ENCODE measurements at places on chromosomes 13 and 19.

DNA sequence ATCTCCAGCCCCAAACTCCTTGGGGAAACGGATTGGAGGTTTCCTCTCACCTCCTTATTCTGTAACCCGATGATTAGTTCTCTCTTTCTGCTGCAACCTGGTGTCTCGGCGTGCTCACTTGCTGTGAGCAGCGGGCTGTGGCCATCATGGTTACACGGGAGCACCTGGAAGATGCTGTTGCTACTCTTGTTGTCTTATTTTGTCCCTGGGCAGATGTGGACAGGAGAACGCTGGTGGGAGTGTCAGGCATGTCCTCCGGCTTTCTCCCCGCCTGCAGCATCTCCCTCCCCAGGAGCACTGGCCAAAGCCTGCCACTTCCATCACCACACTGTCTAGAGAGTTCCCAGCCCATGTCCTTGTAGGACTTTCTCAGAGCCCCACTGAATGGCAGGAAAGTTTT, 211.8 kb upstream of the ZNF536 start:
- DNase-seq, result no peak

DNA sequence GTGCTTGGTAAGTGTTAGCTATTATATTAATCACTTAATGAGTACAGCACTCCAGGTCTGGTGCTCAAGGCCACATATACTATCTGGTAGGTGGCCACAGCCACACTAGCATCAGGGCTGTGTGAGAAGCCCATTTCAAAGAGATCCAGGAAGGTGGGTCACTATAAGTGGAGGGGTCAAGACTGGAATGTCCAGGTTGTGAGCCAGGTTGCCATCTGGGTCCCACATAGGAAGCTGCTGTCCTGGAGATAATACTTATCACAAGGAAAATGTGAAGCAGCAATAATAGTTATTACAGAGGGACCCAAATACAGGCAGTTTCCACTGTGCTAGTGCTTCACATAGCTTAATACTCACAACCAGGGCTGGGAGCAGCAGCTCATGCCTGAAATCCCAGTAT, 13.1 kb downstream of the C19orf47 start:
- no peak for DNase-seq

GRCh38 chr19:45637890-45638667, 1.1 kb downstream of the EML2 start:
- no peak for DNase-seq

DNA sequence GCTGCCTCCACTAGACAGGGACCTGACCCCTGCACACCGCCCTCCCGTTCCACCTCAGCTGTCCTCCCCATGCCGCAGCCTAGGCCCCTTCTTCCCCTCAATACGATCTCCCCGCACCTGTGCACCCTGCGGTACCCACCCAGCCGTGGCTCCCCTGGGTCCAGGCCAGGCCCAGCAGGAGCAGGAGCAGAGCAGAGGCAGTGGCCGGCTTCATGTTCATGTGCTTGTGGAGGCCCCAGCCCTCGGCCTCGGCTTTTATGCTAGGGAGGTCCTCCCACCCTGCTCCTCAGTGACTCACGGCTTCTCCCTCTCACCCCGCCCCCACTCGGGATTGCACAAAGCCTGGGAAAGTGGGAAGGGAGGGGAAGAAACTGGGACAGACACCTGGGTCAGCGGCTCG, 11.4 kb upstream of the KRTDAP start:
- no peak for DNase-seq

DNA sequence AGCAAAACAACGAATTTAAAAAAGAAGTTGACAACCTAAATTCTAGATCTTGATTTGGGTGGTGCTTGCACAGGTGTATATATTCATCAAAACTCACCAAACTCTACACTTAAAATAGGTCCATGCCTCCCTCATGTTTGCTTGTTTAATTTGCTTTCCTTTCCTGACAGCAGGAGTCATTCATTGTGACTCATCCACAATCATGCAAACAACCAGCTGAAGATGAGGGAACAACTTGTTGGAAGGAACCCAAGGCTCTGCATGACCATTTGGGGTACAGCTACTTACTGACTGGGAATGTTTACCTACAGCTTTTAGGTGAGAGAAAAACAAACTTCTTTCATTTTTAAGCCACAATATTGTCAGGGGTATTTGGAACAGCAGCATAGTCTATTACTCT, 96.6 kb downstream of the RXFP2 start:
- no peak for DNase-seq

GRCh38 chr19:35249848-35250711, 1.3 kb downstream of the LSR start:
- DNase-seq, result no peak

- no peak for DNase-seq
Observed at GRCh38 chr13:50901701-50902100, 7.9 kb upstream of the RNASEH2B start.

- no peak for DNase-seq
Observed at GRCh38 chr13:70896136-70896535, 787.9 kb upstream of the KLHL1 start.

- no peak for DNase-seq
Observed at GRCh38 chr13:51122868-51123566, 11.9 kb upstream of the C13orf42 start.

GRCh38 chr19:41863209-41863931, 3.3 kb downstream of the RPS19 start:
- no peak for DNase-seq

DNA sequence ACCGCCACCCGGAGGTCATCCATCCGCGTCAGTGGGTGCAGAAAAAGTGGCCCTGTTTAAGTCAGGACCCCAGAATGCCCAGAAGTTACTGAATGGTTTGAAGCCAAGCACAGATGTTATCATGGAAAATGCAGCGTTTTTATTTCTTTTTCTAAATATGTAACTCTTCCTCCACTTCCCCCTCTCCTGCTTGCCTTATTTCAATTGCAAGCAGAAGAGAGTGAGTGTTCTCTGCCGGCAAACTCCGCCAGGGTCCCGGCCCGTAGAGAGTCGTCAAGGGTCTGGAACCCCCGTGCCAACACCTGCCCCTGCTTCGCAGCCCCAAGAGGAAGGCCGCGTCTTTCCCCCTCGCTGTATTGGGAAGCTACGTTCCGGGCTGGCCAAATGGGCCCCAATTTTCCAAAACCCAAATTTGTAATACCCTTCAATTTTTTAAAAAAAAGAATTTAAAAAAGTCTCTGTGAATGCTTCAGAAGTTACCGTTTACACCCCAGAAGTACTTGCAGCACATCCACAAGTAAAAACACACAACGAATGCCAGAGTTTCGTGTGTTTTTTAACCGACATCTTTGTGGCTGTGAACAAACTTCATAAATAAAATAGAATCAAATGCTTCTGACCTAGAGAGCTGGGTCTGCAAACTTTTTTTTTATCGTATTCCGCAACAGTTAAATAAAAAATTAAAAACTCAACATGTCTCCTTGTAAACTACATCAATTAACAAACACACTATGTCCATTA, 712 bp upstream of the PDX1 start:
- DNase-seq, result no peak

DNA sequence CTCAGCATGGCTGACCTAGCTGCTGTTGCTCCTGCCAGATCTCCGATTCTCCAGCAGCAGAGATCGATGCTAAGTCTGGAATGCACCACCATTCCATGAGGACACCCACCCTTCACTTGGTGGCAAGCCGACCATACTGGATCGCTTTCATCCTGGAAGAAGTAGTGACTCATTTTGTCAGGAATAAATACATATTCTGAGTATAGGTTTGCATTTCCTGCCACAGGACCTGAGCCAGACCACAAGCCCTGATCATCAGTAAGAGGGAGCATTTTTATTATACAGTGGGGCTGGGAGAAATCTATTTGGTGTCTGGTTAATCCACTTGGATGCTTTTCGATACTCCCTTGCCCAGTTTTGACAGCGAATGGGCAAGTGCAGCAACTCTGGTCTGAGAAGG, 10.9 kb upstream of the KCTD15 start:
- no peak for DNase-seq

GRCh38 chr13:32023698-32024097, 7.9 kb upstream of the FRY start:
- no peak for DNase-seq

DNA sequence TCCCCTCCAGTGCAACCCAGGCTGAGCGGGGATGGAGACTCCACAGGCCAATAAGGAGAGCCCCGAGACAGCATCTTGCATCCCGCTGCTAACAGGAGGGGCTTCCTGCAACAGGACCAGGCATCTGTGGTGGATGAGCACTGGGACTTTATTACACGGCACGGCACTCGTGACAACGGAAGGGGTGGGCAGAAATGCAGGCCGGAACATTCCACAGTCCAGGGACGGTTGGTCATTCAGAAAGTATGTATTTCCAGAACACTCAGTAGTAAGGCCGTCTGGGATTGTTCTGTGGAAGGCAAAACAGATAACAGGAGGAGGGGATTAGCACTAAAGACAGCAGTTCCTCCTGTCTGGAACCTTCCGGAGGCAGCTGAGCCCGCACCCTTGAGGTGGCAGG, 3.3 kb upstream of the TM6SF2 start:
- no peak for DNase-seq

GRCh38 chr13:98706446-98707110, 45.9 kb downstream of the SLC15A1 start:
- no peak for DNase-seq
